Coronary artery (tissue), 2 donors: ENCODE measurements at places on chromosomes 5 and 9.

DNA sequence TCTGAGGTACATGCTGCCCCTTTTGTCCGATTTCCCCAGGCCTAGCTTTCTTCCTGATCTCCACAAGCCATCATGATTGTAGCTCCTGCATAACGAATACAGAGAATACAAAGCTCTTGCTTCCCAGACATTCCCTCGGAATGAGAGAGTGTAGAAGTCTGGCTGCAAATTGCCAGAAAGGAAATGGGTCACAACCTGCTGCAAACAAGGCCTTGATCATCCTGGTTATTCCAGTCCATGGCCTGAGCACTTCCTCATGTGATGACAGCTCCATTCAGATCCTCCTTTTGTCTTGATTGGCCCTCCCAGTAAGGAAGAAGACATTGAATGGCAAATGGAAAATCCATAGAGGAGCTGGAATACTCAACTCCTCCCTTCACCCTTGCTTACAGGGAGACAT is 136.0 kb upstream of the ADRA1B start:
- DNase-seq = no peak

DNA sequence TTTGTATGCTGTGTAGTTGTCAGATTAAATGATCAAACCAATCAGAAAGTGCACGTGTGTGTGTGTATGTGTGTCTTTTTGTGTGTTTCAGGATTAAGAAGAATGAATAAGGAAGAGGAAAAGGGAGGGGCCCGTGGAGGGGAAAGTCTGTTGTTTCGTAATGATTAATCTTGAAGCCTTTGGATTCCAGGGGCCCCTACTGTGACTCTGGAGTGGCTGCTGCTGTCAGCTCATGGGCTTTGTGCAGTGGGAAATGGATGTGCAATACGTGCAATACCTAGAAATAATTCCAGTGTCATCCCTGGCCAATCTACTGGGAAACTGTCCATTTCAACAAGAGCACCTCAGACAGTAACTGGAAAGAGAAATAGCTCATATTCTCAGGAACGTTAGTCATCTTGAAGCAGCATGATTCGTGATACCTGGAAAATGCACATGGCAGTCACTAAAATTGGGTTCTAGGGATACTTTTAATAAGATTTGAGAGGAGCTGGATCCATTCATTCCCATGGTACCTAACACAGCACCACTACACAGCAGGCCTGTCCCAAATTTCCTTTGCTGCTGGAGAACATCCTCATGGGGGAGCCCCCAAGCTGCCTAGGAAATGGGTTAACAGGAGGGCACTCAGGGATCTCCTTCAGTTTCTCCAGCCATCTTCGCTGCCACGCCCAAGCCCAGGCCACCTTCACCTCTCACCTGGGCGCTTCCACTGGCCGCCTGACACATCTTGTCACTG is 186.3 kb downstream of the NR3C1 start:
- peak; percentile 45 for DNase-seq

DNA sequence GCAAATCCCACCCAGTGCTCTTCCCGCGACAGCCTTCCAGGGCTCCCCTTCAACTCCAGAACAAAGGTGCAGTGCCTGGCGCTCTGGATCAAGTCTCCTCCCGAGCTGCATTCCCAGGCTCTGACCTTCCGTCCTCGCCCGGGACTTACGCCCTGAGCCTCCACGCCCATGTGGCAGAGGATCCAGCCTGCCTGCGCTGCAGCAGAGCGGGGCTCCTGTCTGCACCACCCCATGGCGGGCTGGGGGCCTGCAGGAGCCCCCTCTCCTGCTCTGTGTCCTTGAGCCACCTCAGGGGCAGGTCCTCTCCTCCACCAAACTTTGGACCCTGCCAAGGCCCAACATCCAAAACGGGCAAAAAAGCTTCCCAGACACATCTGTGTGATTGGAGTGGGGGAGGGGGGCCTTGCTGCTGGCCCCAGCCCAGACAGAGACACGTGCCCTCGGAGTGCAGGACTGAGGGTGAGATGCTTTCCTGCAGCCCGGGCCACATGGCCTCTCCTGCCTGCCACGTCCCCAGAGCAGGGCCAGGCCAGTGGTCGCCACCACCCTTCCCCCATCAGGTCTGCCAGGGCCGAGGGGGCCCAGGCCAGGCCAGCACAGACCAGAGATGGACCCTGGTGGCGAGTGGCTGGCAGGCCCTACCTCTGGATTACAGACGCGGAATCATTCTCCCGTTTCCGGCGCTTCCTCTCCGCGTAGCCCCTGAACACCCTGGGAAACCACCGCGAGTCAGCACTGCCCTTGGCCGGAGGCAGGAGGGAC is 4.4 kb downstream of the NSMF start:
- DNase-seq = no peak

DNA sequence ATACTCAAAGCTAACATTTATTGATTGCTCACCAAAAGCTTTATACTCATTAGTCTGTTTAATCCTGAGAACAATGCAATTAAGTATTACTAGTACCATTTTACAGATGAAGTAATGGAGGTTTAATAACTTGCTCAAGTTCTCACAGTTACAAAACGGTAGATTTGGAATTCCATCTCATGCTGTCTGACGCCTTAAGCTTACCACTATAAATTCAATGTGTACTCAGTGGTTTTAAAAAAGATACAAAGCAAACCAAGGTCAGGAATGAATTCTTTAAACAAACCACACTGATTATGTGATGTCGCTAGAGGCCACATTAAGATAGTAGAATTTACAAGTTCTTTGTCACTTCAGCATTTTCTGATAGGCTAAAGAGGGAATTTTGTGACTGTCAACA is 1.2 kb upstream of the C5orf63 start:
- no peak for DNase-seq

DNA sequence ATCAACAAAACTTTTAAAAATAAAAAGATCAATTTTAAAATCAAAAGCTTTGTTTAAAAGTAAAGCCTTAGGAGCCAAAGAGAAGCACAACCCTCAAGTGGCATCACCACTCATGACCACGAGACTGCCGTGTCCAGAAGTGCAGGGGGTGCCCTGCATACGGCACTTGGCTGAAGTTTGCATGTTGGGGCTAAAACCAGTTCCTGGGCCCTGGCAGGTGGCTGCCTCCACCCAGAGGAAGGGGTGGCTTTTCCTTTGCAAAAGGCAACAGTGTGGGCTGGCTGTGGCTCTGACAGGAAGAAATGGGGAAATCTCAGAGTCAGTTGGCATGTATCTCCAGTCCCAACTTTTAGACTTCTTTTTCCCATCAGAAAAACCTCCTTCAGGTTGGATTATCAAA is 15.3 kb downstream of the TRMO start:
- DNase-seq = no peak

- DNase-seq = no peak
Observed at GRCh38 chr9:88523056-88523455, 11.9 kb upstream of the NXNL2 start.

DNA sequence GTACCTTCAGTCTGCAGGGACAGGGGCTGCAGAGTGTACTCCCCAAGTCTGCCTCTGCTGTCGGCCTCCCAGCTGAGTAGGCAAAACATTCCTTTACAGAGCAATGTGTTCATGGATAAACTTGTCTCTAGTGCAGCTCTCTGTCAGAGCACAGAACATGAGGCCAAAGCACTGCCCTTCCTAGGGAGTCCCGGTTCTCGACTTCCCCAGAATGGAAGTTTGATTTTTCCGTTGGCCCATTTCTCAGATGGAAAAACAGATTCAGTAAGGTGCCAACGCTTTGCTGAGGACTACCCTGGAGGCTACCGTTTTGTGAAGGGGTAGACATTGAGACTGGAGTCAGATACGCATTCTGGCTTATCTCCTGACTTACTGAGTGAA is 422 bp upstream of the TRIM32 start:
- no peak for DNase-seq

GRCh38 chr9:121219530-121219929 is 17.9 kb upstream of the RAB14 start:
- DNase-seq = no peak

DNA sequence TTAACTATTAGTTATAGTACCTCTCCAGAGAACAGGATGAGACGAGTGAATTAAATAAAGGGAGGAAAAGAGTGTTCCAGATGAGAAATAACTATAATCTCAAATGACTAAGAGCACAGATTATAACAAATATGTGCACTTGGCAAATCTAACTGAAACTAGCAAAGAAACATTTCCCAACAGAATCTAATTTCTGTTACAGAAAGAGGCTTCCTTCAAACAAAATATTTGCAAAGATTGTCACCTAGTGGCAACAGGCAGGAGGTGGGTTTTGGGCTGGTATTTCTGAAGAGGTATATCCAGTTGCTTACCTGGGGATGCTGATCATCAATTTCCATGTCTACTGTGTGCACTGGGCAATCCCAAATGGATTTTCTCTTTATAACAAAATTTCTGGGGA is 5.6 kb upstream of the SPDL1 start:
- no peak for DNase-seq

DNA sequence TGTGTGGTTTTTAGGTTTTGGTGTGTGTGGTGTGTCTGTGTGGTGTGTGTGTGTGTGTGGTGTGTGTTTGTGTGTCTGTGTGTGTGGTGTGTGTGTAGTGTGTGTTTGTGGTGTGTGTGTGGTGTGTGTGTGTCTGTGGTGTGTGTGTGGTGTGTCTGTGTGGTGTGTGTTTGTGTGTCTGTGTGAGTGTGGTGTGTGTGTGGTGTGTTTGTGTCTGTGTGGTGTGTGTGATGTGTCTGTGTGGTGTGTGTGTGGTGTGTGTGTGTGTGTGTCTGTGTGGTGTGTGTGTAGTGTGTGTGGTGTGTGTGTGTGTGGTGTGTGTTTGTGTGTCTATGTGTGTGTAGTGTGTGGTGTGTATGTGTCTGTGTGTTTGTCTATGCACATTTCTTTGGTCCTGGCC is 25.0 kb upstream of the NKD2 start:
- no peak for DNase-seq

GRCh38 chr5:80662108-80662507 is 7.3 kb upstream of the DHFR start:
- DNase-seq = no peak

DNA sequence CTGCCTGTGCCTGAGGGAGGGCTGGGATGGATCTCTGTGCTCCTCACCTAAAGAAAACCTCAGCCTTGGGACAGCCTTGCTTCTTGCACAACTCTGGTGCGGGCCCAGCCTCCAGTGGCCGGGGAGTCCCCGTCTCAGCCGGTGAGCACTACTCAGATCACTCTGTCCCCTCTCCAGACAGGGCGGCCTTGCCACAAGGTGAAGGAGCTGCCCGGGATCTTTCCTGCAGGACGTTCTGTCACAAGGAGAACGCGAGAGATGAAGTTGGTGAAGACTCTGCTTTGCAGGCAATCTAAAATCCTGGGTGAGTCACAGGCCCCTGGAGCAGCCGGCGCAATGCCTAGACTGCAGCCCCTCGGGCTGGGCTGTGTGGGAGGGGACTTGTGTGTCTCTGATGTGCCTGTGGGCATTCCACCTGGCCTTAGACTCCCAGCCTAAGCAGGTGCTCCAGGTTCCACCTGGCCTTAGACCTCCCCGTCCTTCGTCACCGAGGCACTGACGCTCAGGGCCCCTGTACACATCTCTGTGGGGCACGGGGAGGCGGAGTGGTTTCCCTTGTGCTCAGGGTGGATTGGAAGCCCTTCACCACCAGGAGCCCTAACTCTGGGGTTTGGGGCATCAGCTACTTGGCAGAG is 15.2 kb upstream of the IRX4 start:
- DNase-seq = no peak

- DNase-seq = no peak
Observed at GRCh38 chr5:93557021-93557604, 23.9 kb downstream of the NR2F1-AS1 start.

- DNase-seq = no peak
Observed at GRCh38 chr5:143314099-143314498, 89.4 kb downstream of the NR3C1 start.

GRCh38 chr5:106875591-106876297 is 795.0 kb downstream of the EFNA5 start:
- DNase-seq = no peak

GRCh38 chr9:132539096-132539495 is 43.3 kb upstream of the BARHL1 start:
- no peak for DNase-seq

GRCh38 chr5:112637343-112637742 is 100.3 kb upstream of the APC start:
- no peak for DNase-seq

- DNase-seq = no peak
Observed at GRCh38 chr5:39498278-39498952, 73.6 kb upstream of the DAB2 start.

GRCh38 chr5:73437101-73437776 is 11.3 kb downstream of the FOXD1 start:
- DNase-seq = no peak

DNA sequence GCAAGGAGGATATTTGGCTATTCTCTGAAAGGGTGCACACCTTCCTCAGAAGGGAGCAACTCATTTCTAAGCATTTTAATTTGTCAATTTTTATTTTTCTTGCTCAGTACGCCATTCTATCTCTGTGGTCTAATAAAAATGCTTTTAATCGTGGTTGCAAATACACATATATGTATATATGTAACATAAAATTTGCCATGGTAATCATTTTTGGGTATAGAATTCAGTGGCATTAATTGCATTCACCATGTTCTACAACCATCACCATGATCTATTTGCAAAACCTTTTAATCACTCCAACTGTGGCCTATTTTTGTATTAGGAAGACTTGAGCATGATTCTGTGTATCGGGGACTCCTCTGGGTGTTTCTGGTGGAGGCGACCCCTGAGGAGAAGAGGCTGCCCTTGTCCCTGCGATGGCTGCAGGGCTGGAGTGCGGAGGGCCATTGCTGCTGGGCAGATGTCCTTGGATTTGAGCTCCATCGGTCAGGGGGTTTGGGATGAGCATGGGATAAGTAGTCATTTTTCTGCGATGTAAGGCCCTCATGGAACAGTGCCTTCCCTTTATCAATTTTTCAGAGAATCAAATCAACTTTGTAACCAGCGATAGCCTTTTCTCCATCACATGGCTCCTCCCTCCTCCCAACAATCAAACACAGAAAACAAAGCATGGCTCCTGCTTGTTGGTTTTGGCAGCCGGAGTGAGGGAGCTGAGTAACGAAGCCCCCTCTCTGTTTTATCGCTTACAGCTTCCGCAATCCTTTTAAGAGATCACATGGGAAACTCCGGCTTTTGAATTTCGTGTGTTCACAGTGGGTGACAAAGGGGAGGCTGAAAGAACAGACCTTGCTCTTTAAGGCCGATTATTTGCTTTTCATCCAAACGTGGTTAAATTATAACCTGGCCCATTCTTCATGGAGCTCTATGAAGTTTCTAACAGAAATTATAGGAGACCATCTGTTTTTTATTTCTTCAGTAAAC is 187.3 kb downstream of the TENT4A start:
- no peak for DNase-seq

GRCh38 chr9:137368431-137369035 is 54.4 kb downstream of the EXD3 start:
- peak; percentile 43 for DNase-seq
